Sciatic nerve (tissue), 2 donors: ENCODE measurements at places on chromosomes 13 and 19. TPM values are rescaled to one million over a fixed set of nuclear protein-coding genes. Genes with fewer than 3 reads are reported as not detected.

The CATSPERD gene
- not detected for total RNA-seq

The TNNI3 gene
- total RNA-seq: not detected

The RASIP1 gene
- 28.0 TPM for total RNA-seq

The ZMYM5 gene
- total RNA-seq: 19.9 TPM

The LMTK3 gene
- total RNA-seq: 0.76 TPM

The PGLYRP1 gene
- 3.2 TPM for total RNA-seq

The LGALS4 gene
- 1.3 TPM for total RNA-seq

The ZNF154 gene
- 1.8 TPM for total RNA-seq

The CGB2 gene
- not detected for total RNA-seq

The PSG1 gene
- total RNA-seq: not detected
